Kidney epithelial cell (primary cell): ENCODE measurements at places on chromosomes 1 and 21.

DNA sequence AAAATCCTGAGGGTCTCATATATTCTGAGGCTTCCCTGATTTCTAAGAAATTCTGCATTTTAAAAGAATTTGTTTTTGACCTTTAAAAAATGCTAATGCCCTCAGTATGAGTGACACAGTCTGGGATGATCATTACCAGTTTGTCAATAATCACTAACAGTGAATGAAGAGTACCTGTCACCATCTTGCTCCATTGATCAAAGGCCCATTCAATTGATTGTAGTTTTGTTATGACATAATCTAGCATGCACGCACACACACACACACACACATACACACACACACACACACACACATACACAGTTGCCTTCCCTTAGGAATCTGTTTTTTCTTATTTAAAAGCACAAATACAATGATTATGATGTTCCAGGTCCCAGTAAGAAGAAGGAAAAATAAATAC, 250.4 kb downstream of the NFIA start:
- no peak for DNase-seq

DNA sequence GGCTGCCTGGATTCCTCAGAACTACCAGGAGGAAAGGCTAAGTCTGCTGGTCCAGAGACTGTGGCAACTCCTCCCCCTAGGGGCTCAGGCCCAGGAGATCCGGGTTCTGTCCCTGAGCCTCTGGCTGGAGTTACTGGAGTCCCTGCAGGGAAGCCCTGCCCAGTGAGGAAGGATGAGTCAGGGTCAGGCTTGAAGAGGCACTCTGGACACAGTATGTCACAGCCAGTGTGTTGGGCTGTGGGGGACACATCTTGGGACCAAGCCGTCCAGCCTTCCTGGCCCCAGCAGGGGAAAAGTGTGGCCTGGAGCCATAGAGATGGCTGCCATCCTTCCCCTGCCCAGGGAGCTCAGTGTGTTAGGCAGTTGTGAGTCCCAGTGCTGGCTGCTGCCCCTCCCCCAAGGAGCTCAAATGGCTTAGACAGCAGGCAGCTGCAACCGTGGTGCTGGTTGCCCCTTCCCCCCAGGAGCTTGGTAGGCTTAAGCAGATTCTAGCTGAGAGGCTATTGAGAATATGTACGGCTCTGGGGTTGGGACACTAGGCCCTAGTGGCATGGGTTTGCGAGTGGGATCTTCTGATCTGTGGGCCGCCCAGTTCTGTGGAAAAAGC, 28.2 kb upstream of the RABGAP1L start:
- DNase-seq: no peak

- no peak for DNase-seq
These were observed 67.1 kb upstream of the PTGFRN start for GRCh38 chr1:116842654-116843053.

DNA sequence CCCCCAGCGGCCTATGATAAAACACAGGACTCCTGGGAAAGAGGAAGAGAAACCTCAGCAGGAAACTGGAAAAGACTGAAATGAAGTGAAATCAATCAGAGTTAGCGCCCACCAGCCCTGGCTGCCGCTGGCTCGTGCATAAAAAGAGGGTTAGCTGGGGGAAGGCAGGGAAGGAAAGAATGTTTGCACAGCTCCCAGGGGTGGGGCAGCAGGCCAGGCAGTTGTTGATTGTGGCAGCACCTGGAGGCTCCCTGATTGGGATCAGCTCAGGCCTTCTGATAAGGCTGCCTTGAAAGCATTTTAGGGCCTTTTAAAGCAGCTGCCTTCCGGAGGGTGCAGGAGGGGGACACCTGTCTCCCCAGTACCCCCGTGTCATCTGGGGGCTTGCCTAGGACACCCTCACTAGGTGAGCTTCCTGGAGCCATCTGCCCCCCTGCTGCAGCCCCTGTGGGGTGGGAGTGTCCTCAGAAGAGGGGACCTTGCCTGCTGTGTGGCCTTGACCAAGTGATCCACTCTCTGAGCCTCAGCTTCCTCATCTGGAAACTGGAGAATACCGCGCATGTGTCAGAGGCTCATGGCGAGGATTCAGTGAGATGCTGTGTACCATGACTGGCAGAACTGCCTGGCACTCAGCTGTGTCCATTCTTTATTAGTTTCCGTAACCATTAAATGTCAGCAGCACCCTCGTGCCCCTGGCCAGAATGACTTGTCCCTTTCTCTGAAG, 6.6 kb downstream of the EPHB2 start:
- DNase-seq: no peak

GRCh38 chr1:39835935-39836594, 47.2 kb downstream of the TRIT1 start:
- no peak for DNase-seq

DNA sequence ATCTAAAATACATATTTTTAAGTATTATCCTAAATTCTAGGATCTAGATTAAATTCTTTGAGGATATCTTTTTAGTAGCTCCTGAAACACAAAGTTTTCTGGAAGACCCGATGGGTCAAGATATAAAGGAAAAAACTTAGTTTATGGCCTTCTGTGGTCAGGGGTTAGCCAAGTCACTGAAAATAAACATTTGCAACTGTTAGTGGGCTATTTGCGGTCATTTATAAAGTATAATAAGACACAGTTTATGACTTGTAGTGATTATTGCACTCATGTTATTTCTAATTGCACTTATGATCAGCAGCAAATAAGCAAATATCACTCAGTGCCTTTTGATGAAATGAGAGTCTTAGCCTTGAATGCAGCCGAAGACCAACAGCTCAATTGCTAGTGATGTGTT, 183.3 kb downstream of the NFIA start:
- no peak for DNase-seq

DNA sequence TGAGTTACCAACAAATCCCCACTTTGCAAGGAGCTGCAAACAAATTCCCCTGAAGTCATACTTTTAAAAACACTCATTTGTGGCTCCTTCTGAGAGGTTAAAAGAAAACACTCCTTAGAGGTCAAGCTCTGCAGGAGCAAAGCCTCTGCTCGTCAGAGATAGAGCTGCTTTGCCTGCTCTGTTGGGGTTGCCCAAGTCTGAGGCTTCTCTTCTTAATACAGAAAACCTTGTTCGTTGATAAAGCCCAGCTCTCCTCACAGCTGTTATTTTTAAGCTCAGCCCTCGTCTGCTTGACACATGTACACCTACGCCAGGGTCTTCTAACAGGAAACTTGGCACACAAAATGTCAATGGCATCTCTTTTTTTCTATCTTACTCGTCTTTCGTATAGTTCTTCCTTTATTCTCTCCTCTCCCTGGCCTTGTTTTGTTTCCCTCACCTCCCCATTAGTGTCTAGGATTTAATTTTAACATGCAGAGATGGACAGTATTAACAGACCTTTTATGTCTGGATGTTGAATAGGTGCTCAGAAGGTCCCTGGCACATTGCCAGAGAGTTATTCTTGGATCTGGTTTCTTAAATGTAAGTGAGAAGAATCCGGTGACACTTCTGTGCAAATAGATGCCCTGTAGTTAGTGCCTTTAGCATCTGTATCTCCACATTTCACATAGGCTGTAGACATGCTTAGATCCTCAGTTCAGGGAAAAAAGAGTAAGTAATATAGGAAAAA, 86.0 kb downstream of the LRRC53 start:
- DNase-seq: no peak

DNA sequence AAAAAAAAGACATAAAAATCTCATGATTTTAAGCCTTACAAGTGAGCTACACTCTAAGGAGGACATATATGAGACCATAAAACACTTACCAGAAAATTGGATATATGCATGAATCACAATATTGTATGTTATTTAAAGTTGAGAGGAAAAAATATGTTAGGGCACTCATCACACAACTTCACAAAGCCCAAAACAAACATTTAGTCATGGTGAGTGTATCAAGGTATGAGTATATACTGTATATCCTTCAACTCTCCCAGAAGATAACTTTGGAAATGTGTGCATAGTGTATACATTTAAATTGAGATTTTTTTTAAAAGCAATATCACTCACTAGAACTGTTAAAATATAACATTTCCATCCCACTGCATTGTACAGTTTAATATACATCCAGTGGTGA, 259.3 kb downstream of the SRGAP2C start:
- DNase-seq: no peak

DNA sequence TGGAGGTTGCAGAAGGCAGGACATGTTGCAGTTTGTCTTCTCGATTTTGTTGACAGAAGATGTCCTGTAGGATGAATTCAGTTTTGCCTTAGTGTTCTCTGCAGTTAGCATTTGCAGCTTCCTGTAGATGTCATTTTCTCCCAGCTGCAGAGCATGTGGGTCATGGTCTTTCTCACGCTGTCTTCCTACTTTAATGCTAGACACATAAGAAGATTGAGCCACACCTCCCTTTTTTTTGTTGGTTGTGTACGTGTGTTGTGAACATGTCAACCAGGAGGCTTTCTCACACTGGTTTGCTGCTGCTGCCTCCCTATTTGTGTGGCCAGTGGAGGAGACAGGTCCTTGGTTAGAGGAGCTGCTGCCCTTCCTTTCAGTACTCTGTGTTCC, 110.7 kb downstream of the VPS13D start:
- DNase-seq: no peak

GRCh38 chr21:43928222-43929125, 63.5 kb downstream of the AGPAT3 start:
- DNase-seq: no peak

- DNase-seq: no peak
These were observed 73.1 kb downstream of the RUNX3 start for GRCh38 chr1:24856787-24857506.

DNA sequence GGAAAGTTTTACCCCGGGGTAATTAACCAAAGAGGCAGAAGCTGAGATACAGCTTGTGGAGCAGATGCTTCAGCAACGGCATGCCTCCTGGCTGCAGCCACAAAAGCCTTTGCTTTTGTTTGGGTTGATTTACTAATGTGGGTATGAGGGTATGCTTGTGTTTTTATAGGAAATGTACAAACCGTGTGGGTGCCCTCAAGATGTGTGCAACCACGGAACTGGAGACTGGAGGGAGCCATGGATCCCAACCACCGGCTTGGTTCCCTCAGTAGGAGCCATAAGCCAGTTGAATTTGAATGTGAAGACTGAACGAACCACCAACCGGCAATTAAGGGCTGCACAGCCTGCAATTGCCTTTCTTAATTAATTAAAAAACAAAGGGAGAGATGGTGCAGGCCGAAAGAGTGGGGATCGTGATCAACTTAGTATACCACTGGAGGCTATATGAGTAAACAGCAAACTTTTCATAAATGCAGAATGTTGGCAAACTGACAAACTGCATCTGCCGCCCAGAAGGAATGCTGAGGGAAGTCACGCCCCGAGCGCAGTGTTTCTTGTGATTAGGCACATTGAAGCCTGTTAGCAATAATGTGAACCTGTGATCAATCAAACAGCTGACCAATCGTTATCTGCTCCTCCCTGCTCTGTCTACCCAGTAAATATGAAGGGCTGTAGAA, 104.1 kb downstream of the DISP1 start:
- DNase-seq: no peak

GRCh38 chr1:102185260-102185659, 188.5 kb upstream of the OLFM3 start:
- no peak for DNase-seq

GRCh38 chr1:58331156-58331555, 215.4 kb downstream of the OMA1 start:
- DNase-seq: no peak

GRCh38 chr1:175154629-175155472, 37.7 kb downstream of the KIAA0040 start:
- no peak for DNase-seq

DNA sequence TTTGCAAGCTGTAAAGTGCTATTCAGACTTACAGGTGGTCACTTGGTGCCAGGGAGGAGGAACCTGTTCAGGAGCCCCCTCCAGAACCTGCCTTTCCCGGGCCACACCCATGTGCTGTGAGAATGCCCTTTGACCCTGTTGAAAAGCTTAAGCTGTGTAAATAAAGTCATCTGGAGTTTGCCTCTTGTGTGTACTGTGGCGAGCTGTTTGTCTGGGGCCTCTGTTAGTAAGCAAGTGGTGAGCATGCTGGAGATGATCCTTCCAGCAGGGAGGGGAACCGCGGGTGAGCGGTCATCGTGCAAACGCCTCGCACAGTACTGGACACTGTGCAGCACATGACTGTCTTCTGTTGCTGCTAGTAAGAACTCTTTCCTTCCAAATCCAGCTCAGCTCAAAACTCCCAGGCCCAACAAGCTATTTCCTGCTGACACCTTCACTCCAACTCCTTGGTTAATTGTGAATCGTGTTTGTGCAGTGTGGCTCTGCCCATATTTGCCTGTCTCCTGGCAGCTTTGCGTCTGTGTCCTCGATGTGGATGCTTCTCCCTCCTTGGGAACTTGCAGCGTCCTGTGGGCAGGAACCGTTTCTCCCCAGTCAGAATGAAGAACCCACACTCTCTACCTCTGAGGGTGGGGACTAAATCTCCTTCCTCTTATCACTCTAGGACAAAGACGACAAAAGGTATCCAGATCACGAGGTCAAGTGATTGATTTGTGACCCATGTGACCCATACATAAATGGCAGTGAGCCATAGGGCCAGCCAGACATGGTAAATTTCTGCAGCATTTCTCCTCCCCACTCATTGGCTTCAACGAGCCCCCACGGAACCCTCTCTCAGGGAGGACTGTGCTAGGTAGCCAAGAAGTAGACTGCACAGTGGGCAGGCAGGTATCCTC, 13.9 kb upstream of the BTG2 start:
- no peak for DNase-seq

GRCh38 chr1:217813031-217813430, 181.9 kb downstream of the SPATA17 start:
- DNase-seq: no peak

- no peak for DNase-seq
These were observed 55.1 kb downstream of the CD58 start for GRCh38 chr1:116515702-116516101.

- DNase-seq: no peak
These were observed 144.1 kb downstream of the CDC42BPA start for GRCh38 chr1:227174164-227174563.

- no peak for DNase-seq
These were observed 27.6 kb downstream of the NIPAL3 start for GRCh38 chr1:24443241-24443656.

GRCh38 chr1:2125350-2126211, 69.0 kb downstream of the FAAP20 start:
- no peak for DNase-seq

GRCh38 chr1:235545292-235545930, 41.2 kb upstream of the B3GALNT2 start:
- peak; percentile 10 for DNase-seq
